ENCODE measurements at places on chromosomes 3 and 15.

DNA sequence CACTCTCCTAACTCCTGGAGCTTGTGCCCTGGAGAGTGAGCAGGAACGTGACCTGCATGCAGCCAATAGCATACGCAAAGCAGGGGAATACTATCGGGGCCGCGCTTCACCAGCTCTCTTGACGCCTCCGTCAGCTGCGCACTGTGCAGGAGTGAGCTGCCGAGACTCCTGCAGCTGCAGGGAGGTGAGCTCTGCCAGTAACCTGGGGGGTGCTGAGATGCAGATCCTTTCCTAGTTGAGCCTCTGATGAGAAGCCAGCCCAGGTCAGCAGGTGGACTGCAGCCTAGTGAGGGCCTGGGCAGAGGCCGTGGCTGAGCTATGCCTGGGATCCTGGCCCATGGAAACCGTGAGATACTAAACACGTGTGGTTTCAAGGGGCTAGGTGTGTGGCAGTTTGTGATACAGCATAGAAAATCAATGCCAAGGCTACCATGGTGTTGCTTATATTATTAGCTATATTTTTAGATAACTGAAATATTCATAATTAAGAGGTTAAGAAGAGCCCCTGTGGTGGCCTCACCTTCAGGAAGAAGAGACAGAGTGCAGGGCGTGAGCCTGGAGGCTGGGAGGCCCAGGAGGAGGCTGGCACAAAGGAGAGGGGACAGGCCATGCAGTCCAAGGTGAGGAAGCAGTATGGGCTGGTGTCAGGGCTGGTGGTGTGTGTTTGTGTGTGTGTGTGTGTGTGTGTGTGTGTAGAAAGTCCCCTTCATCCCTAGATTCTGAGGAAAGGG, 5.9 kb upstream of the DNAJB8 start:
- no peak for DNase-seq

GRCh38 chr3:134276086-134276485, 25.4 kb upstream of the RYK start:
- no peak for DNase-seq

DNA sequence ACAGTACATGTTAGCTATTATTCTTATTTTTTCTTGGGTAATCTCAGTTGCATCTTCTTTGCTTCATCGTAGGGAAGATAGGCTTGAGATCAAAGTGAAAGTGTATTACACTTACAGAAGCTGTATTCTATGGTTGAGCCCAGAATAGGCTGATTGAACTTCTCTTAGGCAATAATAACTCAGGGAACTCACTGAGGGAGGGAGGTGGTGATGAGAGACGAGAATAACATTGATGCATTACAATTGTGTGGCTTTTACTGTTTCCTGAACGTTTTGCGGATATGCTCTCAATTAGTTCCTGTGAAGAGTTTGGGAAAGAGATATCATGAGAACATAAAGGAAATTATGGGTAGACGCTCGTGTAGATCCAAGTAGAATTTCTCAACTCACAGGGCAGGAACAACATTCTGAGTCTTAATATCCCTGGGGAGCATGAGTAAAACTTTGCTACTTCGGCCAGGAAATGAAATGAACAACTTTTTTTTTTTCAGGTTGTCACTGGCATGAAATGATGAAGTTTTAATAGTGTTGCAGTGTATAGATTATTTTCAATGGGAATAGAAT, 302.2 kb downstream of the TUSC7 start:
- DNase-seq, result no peak

- DNase-seq, result no peak
Measured at GRCh38 chr3:69244039-69244438, 121.6 kb upstream of the LMOD3 start.

DNA sequence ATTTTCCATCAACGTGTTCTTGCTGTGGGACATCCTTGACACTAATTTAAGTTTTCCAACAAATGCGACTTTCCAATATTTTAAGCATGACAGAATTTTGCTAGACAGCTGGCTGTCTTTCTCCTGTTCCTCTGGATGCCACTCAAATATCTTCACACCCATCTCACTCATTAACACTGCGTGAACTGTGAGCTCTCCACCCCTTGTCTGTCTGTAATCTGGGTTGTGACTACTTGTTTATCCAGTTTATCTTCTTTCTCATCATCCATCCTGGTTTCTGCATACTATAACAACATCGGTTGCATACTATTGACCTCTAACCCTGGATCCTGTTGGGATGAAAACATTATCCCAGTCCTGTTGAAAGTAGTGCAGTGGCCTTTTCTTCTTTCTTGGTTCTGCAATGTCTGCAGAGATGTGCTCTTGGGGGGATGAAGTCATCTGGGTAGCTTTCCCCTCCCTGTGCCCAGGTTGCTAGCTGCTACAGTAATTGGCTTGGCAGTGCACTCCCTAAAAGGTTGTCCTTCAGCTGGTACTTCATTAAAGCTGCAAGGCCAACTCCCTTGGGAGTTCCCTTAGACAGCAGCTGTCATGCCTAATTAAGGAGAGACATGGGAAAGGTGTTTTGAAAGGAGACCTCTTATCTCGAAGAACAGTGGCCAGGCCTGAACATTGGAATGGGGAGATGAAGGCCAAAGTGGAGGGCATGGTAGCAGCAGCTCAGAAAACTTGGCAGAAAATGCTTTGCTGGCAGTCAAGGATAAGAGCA, 24.7 kb downstream of the KAT2B start:
- DNase-seq, result no peak

GRCh38 chr3:8220291-8220690, 281.3 kb upstream of the LMCD1 start:
- DNase-seq, result no peak

DNA sequence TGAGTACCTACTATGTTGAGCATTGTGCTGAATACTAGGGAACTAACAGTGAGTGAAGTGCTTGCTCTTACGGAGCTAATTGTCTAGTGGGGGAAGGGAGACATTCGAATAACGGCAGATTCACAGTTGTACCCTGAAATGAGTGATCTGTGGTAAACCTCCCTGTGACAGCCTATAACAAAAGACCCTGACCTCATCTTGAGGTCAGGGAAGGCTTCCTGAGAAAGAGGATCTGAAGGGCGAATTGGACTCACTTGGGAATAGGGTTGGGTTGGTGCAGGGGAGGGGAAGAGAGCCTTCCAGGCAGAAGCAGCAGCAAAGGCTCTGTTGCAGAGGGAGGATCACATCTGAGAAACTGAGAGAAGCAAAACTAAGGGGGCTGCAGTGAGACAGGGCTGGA, 13.2 kb downstream of the HPS3 start:
- DNase-seq, result no peak

DNA sequence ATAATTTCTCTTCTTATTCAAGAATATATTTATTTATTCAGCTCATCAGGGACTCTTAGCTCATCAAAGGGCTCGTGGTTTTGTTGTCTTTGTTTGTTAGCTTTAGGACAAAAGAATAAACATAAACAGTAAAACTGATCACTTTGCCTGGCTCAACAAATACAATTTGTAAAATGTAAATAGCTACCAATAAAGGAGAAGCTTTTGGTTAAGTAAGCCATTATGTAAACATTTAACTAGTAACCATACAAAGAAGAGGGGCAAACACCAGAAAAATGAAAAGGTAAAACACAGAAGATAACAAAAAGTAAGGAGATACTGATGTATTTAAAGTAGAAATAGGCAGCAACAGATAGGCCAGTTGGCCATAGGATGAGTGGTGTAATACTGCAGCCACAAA, 761.7 kb downstream of the ROBO1 start:
- no peak for DNase-seq

- peak; percentile 28 for DNase-seq
Measured at GRCh38 chr3:161069511-161070251, 35.5 kb downstream of the B3GALNT1 start.

DNA sequence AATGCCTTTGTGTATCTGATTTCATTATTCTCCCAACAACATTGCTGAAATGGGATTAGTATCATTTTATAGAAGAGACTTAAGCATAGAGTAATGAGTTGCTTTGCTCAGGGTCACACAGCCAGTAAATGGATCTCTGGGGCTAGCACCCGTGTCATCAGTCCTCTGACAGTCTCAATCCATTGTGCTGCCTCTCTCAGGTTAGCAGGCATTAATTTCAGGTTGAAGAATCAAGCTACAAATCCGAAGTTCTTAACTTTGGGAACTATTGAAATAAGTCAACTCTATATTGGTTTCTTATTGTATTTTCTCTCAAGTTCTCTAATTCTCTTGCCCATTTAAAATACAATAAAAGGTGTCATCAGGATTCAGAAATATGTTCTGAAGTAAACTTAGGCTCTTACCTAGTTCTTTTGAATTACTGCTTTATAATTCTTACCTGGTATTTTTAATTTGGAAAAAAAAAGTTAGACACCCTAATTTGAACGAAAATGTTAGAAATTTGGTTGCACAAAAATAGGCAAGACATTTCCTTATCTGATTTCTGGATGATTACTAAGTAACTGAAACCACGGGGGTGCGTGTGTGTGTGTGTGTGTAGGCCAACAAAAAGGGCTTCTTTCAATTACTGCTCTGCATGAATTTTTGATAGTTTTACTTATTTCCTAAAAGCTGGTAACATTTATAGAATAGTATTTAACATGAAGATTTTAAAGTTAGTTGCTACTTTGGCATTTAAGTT, 189.8 kb downstream of the MBNL1 start:
- DNase-seq, result no peak

- no peak for DNase-seq
Measured at GRCh38 chr3:149468504-149469212, 5.8 kb upstream of the TM4SF4 start.

DNA sequence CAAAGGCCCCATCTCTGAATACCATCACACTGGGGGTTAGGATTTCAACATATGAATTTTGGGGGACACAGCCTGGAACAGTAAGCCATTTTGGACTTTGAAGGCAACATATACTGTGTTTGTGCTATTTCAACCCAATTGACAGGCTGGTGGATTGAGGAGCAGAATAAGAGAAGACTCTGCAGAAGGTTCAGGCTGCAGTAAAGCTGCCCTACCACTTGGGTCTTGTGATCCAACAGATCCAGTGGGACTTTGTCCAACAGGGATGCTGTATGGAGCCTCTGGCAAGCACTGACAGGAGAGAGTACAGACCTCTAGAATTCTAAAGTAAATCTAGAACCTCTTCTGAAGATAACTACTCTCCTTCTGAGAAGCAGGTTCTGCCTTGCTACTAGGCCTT, 1.1 kb upstream of the BCL2L10 start:
- no peak for DNase-seq

DNA sequence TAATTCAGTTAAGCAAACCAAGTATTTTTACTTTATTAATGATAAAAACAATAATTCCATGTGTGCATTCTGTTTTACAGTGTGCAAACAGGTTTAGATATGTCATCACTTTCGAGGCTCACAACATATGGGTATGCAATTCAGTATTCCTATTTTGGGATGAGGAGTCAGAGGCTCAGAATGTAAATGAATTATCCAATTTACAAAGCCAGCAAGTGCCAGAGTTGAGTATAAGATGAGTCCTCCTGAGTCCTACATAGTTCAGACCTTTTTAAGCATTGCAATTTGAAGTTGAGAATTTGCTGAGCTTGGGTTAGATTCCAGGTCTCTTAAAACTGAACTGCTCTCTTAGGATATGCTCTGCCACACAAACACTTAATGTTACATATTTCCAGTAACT, 424.2 kb upstream of the ROBO2 start:
- DNase-seq, result no peak

- peak; percentile 85 for DNase-seq
Measured at GRCh38 chr15:63093486-63094205, 28.0 kb upstream of the LACTB start.

DNA sequence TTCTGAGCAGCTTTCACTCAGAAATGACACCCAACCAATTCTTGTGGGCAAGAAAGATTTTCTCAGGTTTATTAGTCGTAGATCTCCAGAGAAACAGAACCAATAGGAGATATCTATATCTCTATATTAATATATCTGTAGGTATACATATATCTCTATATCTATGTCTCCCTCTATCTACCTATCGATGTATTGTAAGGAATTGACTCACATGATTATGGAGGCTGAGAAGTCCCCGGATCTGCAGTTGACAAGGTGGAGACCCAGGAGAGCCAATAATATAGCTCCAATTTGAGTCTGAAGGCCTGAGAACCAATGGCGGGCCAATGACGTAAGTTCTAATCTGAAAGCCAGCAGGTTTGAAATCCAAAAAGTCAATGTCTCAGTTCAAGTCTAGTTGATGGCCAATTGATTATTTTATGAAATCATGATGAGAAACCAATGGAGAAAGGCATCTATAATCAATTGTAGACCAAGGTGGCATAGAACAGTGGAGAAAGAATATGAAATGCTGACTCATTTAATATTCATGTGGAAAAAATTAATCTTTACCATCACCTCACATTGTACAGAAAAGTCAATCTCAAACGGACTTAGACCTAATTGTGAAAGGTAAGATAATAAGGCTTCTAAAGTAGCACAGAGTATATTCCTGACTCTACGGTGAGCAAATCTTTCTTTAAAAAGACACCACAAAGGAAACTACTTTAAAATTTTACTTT, 65.6 kb upstream of the CHRNA7 start:
- DNase-seq, result no peak

GRCh38 chr3:182967218-182968204, 12.8 kb downstream of the DCUN1D1 start:
- DNase-seq, result no peak

DNA sequence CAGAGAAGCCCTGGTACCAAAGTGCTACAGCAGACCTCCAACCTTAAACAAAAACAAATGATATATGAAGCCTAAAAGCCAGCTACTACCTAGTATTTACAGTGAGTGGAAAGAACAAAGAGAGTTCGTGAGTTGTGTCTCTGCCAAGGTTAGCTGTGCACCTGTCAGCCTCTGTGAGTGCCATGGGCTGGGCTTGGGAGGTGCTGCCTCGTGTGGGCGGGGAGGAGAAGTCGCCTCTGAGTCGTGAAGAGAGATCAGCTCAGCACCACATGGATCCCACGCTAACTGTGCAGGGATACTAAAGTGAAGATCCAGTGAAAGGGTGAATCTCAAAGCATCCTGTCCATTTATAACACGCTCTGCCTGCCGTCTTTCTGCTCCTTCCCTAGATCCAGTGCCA, 101.9 kb downstream of the CHDH start:
- DNase-seq, result no peak

All from right hindlimb (tissue), 1 donor.